ENCODE measurements at places on chromosomes 12 and 14.

GRCh38 chr12:48979602-48980388, 1.7 kb downstream of the WNT1 start:
- no peak for DNase-seq

DNA sequence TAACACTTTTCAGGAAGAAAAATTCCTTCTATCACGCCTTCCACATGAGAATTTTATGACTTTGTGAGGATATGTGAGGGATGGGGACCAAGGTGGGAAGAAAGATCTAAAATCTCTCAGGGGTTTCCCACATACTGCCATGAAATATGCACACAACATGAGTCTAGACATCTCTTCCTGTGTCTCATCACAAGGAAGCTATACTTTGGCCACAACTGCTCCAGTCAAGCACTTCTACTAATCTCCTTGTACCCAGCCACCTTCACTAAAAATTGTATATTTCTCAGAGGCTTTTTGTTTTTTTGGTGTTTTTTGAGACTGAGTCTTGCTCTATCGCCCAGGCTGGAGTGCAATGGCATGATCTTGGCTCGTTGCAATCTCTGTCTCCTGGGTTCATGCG, 3.2 kb downstream of the OSBPL8 start:
- no peak for DNase-seq

- DNase-seq = peak; percentile 13
These were observed 178.3 kb downstream of the NUAK1 start for GRCh38 chr12:105960319-105961083.

DNA sequence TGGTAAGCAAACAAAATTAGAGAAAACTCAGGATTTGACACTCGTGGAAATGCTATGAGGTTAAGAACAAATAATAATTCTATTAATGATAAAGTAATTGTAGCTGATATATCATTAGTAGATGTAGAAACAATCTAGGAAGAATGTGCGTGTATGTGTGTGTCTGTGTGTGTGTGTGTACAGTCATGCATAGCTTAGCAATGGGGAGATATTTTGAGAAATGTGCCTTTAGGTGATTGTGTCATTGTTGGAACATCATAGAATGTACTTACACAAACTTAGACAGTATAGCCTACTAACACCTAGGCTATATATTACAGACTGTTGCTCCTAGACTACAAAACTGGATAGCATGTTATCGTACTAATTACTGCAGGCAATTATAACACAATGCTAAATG, 5.3 kb downstream of the CLEC2A start:
- no peak for DNase-seq

DNA sequence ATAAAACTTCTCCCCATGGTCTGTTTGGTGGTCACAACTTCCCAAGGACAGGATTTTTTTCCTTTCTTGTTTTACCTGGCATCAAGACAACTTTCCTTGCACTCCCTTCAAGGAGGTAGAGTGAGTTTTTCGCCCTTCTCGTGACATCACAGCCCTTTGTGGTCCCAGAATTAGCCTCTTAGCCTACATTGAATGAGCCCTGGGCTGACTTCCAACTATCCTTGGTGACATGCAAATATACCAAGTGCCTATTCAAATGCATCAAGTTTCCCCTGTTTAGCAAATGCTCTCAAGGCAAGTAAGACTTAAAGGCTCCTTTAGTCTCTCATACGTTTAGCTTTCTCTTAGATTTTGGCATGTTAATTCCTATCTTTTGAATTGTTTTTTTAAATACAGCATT, 36.6 kb downstream of the TC2N start:
- peak; percentile 41 for DNase-seq

- DNase-seq = no peak
These were observed 1140.6 kb downstream of the BCL11B start for GRCh38 chr14:98131406-98131805.

- no peak for DNase-seq
These were observed 1.1 kb downstream of the HOXC12 start for GRCh38 chr12:53955776-53956250.

- DNase-seq = no peak
These were observed 1.0 kb downstream of the PRPF39 start for GRCh38 chr14:45084946-45085346.

- DNase-seq = no peak
These were observed 20.5 kb downstream of the FNTB start for GRCh38 chr14:65007202-65007601.

GRCh38 chr12:11891754-11892386, 178.9 kb upstream of the BCL2L14 start:
- DNase-seq = no peak

GRCh38 chr14:42000450-42000849, 393.8 kb downstream of the LRFN5 start:
- DNase-seq = no peak

GRCh38 chr14:78316786-78317185, 146.6 kb downstream of the NRXN3 start:
- DNase-seq = no peak

- DNase-seq = no peak
These were observed 140.3 kb upstream of the SEL1L start for GRCh38 chr14:81673930-81674329.

DNA sequence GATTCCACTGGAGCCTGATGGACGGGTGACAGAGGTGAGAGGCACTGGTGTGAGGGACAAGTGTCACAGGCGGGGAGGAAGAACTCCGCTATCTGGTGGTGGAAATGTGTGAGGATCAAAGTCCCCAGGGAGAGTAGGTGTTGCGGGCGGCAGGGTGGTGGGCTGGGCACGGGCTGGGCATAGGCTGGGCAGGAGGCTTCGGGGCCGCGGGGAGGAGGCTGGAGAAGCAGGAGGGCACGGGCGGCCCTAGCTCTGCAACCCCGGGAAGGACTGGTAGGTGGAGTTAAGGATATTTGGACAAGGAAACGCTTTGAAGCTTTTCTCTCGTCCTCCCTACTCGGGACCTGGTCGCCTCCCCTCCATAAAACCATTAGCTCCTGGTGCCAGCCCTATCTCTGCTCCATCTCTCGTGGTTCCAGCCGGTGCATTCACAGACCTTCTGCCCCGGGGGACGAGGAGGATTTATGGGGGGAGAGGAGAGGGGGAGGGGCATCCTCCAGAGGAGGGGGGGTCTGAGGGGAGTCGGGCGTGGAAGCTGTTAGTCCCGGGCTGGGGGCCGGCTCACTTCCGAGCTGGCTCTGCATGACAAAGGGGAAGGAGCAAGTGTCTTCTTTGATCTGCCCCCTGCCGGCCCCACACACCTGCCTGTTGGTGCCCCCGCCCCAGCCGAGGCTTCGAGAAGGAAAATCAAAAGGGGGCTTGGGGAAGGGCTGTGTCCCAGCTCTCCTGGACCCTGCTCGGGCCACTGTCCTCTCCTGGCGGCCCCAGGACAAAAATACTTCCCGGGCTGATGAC, 504 bp downstream of the WNT5B start:
- peak; percentile 27 for DNase-seq

- no peak for DNase-seq
These were observed 1.6 kb upstream of the PRKAB1 start for GRCh38 chr12:119666226-119666795.

DNA sequence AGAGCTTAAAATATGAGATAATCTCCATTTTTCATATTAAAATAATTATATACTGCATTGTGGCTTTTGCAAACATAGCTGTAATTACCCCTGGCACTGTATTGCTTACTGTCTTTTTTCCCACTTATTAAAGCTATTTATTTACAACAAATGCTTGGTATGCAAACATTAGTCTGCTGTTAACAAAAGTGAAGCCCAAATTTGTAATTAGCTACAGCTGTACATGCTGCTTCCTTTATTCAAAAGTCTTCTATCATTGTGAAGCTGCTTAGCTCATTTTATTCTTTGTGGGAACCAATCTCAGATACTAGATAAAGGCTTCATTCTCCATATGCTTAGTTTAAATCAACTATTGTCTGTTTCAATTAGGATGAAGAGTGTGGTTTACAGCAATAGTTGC, 425.8 kb upstream of the FOXG1 start:
- DNase-seq = no peak

DNA sequence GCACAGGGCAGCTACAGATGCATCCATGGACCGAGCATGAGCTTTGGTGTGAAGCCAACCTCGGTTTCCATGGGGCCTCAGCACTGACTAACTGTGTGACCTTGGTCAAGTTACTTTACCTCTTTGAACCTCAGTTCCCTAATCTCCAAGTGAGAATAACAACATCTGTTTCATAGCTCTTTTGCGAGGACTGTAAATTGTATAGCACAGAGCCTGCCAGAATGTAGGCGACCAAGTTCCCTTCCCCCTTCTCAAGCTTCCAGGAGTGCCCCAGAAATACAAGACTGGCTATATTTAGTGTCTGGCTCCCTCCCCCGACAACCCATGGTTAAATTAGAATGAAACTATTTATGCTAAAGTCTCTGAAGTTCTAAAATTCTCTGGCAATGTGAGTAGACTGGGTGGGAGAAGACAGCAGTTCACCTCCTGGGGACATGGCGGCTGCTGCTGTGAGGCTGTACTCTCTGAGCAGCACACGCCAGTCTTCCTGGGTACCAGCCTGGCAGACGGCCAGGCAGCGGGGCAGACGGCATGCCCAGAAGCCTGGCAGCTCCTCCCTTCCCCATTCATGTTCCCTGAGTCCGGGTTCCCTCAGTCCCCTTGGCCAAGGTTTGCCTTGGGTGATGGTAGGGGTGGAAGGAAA, 22.0 kb upstream of the TMED10 start:
- DNase-seq = no peak

DNA sequence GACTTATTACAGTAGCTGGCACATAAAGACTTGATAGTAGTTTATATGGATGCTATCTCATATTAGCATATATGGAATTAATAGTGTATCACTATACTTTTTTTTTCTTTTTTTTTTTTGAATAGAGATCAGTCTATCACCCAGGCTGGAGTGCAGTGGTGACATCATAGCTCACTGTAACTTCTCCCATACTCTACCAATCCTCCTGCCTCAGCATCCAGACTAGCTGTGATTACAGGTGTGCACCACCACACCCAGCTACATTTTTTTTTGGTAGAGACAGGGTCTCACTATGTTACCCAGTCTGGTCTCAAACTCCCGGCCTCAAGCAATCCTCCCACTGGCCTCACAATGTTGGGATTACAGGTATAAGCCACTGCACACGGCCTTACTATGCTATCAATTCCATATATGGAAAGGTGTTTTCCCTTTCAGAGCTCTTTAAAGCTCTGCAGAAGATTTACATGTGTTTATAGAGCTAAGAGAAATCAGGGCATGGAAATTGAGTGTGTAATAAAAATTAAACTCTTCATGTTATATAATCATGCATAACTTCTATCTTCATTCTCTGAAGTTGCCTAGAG, 1.8 kb upstream of the TBK1 start:
- DNase-seq = no peak

- DNase-seq = no peak
These were observed 40.8 kb downstream of the DYRK2 start for GRCh38 chr12:67689385-67689784.

DNA sequence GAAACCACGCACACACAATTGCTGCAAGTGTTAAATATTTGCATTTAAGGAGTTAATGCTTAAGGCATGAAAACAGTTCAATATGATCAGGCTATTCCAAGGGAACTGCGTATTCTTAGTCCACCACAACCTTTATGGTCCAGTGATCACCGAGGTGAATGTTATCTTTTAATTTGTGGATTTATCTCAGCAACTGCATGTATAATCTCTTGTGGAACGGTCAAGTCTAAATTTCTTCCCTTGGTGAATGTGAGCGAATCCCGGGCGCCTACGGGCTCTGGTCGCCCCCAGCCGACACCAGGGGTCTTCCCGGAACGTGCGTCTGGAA, 999 bp upstream of the AK7 start:
- DNase-seq = no peak

DNA sequence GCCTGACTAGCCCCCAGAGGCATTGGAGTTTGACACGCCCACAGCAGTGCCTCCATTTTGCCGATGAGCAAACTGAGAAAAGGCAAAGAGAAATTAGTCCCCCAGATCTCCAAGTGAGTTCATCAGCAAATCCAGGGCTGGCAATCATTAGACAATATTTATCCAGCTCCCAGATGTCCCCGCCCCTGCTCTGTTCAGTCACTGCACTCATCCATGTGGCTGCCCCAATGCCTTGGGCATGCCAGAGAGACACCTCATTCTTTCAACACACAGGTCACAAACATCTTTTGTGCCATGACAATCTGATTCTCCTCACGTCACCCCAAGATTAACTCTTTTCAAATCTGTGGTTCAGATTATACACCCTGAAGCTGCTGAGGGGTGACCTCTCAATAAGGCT, 43.5 kb downstream of the DPF3 start:
- no peak for DNase-seq

DNA sequence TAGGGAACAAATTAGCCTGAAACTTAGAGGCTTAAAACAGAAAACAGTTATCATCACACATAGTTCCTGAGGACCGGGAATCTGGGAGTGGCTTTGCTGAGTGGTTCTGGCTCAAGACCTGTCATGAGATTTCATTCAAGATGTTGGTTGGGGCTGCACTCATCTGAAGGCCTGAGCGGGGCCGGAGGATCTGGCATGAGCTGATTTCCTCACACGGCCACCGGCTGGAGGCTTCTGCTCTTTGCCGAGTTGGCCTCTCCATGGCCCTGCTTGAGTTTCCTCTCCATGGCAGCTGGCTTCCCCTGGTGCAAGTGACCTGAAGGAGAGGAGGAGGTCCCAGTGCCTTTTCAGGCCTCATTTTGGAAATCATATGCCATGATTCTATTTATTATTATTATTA, 128.1 kb downstream of the PAPOLA start:
- no peak for DNase-seq

- no peak for DNase-seq
These were observed 6.6 kb downstream of the COA8 start for GRCh38 chr14:103569408-103569807.

All from LoVo (cell line).